ENCODE measurements at places on chromosomes 2 and 18.

DNA sequence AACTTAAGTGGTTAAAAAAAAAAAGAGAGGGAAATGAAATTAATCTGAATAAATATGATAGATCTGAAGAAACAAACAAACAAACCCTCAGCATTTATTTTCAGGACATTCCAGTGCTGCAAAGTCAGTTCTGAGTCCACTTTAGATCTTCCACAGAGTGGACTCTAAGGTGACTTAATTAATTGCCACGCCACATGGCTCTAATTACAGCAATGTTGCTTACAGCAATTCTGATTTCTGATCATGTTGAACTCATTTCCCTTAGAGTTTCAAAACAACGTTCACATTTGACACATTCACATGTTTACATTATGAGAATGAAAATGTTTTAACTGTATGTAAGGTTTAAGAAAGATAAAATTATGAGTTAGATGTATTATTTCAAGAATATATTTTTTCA lies 38.6 kb upstream of the RASGRP3 start:
- no peak for DNase-seq

DNA sequence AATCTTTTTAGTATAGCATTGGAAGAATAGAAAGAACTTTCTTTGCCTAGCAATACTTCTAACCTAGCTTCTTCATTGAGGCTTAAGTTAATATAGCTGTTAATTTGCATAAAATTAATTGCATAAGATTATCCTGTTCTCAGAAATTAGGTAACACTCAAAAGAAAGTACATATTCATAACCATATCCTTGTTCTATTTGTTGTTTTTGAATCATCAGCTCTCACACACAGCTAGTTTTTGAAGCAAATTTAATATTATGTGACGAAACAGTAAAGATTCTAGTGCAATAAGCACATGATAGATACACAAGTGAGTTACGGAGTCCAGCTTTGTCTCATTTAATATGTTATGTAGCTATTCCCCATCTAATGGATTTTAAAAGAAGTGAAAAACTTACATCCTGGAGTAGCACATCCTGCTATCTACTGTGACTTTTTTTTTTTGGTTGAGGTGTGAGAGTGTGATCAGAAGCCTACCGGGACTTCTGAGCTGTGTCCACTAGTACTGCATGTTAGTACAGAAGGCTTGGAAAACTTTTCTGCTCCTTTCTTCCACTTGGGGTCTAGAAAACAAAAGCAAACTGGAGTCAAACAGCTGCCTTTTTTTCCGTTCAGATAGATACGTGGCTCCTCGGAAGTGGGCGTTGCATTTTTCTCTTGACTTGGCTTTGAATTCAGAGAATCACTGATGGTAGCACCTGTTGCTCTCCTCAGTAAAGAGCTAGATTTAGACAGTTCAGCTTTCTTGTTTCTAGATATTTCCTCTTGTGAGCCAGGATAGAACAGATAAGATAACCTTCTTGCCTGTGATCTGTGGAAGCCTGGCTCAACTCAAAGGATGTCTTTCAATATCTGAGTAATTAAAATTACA lies 27.2 kb downstream of the KDM3A start:
- DNase-seq: no peak

DNA sequence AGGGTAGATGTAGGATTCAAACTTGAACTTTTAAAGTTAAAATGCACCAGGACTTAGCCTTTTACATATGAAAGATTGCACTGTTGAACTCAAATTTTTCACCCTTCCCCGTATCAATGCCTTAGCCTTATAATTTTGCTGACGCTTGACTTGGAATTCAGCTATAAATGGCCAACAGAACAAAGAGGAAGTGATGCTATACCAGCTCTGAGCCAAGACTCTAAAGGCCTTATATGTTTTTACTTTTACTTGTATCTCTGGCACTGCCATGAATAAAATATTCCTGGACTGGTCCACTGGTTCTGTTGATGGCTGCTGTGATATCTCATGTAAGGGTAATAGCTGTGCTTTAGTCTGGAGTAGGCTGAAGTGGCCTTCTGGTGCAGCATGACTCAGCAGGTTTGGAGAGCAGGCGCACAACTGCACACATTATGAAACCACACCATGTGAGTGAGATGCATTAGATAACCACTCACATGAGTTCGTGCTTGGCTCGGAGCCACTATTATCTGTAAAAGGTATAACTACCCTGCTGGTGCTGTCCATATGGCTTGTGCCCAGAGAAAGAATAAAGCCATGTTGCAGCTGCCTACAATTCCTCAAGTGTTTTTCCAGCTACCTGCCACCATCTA lies 8.4 kb upstream of the IER3IP1 start:
- peak; percentile 80 for DNase-seq

- no peak for DNase-seq
Observed at GRCh38 chr18:23307567-23308295, 145.4 kb upstream of the RIOK3 start.

GRCh38 chr2:231900486-231900942 lies 25.7 kb downstream of the NPPC start:
- DNase-seq: peak; percentile 75

GRCh38 chr2:54411801-54412354 lies 44.2 kb upstream of the SPTBN1 start:
- DNase-seq: no peak

- no peak for DNase-seq
Observed at GRCh38 chr2:288758-289361, 969 bp upstream of the ALKAL2 start.

- no peak for DNase-seq
Observed at GRCh38 chr2:53210538-53210937, 557.1 kb upstream of the CHAC2 start.

- no peak for DNase-seq
Observed at GRCh38 chr2:19819097-19820065, 82.4 kb downstream of the TTC32 start.

DNA sequence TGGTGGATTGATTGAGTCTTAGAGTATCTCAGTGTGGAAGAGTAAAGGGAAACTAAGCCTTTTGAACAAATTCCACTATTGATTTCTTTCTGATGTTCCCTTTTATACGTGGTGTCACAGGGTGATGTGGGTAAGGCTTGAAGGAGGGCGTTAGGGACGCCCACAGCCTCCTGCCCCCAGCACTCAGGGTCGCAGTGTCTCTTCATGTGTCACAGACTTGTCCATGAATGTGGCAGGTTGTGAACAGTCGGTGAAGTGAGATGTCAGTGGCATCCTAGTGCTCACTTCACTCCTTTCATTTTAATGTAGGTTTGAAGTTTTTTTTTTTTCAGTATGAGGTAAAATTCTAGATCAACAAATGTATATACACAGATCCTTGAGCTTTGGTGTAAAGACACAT lies 123.2 kb upstream of the IL1R2 start:
- DNase-seq: no peak

GRCh38 chr2:96984300-96984699 lies 2.1 kb downstream of the FAM178B start:
- no peak for DNase-seq

DNA sequence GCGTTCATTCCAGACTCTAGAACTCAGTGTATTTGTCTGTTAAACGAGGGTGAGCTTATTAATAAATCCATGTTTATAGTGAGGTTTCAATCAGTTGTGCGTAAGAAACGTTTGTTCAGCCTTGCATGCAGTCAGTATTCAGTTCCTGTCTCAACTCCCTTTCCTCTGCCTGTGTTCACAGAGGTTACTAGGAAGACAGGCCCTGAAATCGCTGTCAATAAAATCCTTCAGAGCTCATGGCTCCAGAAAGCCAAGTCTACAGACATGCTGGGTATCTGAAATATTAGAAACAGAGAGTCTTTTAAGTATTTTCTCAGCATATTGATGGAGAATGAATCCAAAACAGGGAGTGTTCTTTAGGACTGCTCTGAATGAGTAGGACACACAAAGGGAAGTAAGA lies 75.4 kb downstream of the KLF7 start:
- no peak for DNase-seq

- DNase-seq: peak; percentile 97
Observed at GRCh38 chr2:144414324-144414845, 105.5 kb downstream of the ZEB2 start.

DNA sequence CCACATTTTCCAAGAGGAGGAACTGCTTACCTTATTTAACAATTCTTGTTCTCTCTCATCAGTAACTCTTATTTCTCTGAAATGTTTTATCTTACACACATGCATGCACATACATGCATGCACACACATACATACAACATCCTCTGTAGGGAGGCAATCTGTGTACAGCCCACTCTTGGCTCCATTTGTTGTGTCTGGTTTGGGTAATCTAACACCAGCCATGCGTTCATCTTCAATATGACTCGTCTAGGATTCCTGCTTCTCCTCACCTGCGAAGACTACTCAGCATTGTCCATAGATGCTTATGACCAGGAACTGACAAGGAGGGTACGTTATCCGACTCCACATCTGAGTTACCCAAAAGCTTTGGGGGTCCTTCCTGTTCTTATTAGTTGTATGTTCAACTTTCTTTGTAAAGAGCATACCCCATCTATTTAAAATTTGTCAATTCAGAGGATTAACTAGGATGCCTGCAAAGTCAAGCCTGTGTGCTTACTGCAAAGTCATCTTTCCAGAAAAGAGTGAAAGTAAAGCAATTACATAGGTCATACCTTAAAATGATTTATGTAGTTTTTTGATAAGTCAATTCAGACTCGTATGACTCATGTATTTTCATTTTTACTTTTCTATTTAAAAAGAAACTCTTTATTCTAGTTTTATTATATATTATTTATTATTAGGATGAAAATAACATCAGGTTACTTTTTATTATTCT lies 18.2 kb downstream of the LYPD6B start:
- no peak for DNase-seq

DNA sequence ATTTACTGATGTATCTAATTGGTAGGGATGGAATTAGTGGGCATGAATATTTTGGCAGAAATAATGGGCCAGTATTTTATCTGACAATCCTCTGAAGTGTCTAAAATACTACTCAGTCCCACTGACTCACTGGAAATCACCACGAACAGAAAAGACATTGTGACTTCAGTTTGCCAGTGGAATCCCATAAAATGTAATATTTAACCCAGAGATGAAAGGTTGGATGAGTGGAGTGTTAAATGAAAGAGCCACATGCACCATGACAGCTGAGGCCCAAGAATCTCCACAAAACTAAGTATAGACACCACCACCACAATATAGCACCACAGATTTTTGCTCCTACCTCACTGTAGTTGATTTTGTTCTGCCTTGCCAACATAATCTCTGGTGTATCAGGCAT lies 103.9 kb downstream of the NEB start:
- DNase-seq: no peak

DNA sequence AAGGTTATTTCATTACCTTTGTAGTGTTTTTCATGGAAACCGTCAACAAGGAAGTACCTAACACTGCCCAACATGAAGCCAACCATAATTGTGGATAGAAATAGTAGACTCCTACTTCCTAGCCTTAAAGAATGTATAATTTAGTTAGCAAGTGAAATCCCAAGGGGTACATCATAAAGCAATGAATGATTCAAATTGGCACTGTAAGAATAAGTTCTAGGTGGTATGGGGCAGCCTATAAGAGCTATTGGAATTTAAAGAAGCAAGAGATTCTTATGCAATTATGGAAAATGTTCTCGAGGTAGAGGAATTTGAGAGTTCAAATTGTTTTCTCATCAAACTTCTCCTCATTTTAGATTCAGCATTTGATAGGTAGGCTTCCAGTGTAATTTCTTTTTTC lies 157.9 kb downstream of the FMNL2 start:
- no peak for DNase-seq

DNA sequence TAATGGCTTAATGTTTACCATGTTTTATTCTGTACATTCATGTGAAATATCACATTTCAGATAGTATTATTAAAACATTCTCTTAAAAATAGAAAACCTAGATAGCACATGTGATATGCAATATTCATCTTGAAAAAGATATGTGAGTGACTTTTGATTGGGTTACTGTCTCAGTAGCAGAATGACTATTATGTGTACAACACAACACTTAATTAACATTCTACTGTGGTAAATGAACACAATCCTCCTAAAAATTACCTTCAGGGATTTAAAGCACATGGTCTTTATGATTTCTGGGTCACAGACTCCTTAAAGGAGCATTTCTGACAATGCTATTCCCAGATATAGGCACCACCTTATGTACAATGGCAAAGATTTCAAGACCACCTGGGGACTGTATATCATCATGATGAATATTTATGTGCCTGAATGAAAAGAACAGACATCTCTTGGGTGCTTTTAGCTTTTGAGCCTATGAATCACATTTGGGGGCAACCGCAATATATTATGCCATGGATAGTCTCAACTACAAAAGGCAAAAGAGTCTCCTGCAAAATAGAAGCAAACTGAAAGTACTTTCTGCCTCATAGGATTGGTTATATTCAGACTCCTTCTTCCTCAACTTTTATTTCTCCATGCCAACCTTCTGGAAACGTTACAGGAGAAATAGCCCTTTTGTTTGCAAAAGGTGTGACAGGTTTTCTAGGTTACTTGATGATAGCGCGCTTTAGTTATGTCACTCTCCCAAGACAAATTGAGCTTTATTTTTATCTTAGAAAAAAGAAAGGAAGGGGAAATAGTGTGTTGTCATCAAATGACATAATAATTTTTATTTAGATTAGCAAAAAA lies 259.0 kb downstream of the CALCRL start:
- no peak for DNase-seq

GRCh38 chr2:205571360-205571959 lies 110.8 kb upstream of the NRP2 start:
- no peak for DNase-seq

- DNase-seq: peak; percentile 65
Observed at GRCh38 chr18:77084688-77085035, 47.9 kb downstream of the MBP start.

- no peak for DNase-seq
Observed at GRCh38 chr2:55102056-55102812, 52.0 kb upstream of the RTN4 start.

- DNase-seq: no peak
Observed at GRCh38 chr2:241534293-241534692, 24.3 kb upstream of the BOK start.

GRCh38 chr2:206798000-206798399 lies 32.6 kb downstream of the FASTKD2 start:
- peak; percentile 47 for DNase-seq

DNA sequence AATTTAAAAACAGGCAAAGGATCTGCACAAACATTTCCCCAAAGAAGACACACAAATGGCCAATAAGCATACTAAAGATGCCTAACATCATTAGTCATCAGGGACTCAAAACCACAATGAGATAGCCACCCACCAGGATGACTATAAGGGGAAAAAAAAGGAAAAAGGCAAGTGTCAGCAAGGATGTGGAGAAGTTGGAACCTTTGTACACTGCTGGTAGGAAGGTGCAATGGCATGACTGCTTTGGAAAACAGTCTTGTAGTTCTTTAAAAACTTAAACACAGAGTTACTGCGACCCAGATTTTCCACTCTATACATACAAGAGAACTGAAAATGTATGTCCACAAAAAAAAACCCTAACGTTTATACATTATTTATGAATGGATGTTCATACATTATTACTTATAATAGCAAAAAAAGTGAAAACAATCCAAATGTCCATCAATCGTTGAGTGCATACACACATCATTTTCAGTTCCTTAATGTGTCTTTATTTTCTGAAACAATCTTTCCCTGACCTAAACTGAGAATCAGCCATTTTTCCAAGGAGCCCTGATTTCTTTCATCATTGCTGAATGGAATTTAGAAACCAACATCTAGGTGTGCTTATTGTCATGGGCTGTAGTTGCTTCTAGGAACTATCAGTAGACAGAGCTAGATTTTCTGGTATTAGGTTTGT lies 64.7 kb upstream of the TLK1 start:
- peak; percentile 74 for DNase-seq

GRCh38 chr18:33581856-33582255 lies 3.8 kb downstream of the ASXL3 start:
- no peak for DNase-seq

All from inflammatory macrophage (primary cell).